ENCODE measurements at places on chromosomes 7 and 10.

GRCh38 chr7:93298671-93299070, 66.5 kb downstream of the VPS50 start:
- no peak for DNase-seq

GRCh38 chr10:121734589-121735045, 136.4 kb upstream of the FGFR2 start:
- peak; percentile 21 for DNase-seq

GRCh38 chr10:118504467-118505205, 90.8 kb downstream of the PRLHR start:
- DNase-seq, result no peak

- no peak for DNase-seq
Observed at GRCh38 chr10:119526621-119527592, 15.6 kb downstream of the RGS10 start.

- peak; percentile 2 for DNase-seq
Observed at GRCh38 chr10:46545861-46546590, 10.4 kb downstream of the GPRIN2 start.

- no peak for DNase-seq
Observed at GRCh38 chr10:60203993-60204618, 185.6 kb downstream of the ANK3 start.

- no peak for DNase-seq
Observed at GRCh38 chr10:77576444-77577032, 61.1 kb downstream of the KCNMA1 start.

DNA sequence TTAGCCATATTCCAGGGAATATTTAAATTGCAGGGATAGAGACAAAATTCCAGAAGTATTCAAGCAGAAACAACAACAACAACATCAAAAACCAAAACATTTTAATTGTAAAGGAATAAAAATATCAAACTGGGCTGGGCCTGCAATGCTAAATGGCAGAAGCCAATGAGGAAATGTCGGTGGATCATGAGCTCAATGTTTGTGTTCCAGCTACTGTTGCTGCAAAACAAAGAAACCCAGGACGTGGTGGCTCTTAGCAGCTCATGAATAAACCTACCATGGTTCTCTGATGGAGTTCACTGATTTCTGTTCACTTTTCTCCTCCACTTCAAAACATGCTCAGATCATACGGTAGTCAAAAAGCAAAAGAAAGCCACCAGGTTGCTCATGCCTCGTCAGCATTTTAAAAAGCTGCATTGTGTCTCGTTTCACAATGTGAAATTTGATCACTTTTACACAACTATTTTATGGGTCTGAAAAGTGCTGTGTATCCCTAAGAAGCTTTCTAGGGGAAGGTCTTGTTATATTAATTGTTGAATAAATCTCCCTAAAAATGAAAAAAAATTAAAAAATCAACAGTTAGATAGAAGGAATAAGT, 54.0 kb downstream of the ASNS start:
- DNase-seq, result no peak

- no peak for DNase-seq
Observed at GRCh38 chr7:105677410-105677730, 96.1 kb upstream of the EFCAB10 start.

- DNase-seq, result no peak
Observed at GRCh38 chr10:87940210-87940609, 76.8 kb downstream of the PTEN start.

GRCh38 chr7:42192851-42193461, 44.1 kb downstream of the GLI3 start:
- DNase-seq, result no peak

- DNase-seq, result no peak
Observed at GRCh38 chr10:35372329-35372728, 36.0 kb downstream of the CCNY start.

- DNase-seq, result no peak
Observed at GRCh38 chr10:100504096-100504495, 15.6 kb downstream of the SEC31B start.

DNA sequence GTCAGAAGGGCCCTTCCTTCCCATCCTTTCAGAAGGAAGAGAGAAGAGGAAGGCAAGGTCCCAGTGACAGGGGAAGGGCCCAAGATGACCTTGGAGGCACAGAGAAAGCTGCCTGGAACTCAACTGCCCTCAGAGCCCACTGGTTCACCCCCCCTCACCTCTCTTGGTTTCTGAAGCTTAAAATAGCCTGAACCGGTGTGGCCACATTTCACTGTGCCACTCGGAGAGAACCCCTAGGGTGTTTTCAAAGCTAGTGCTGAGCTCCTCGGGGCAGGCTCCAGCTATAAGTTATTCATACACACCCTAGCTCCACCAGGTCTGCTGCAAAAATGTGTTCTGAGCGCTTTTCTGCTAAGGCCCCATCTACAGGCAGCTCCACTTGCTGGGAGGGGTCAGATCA, 60.9 kb upstream of the ADRB1 start:
- DNase-seq, result no peak
